ENCODE measurements at places on chromosomes 3 and 15.

GRCh38 chr3:177547711-177548350 lies 350.5 kb upstream of the TBL1XR1 start:
- no peak for DNase-seq

- DNase-seq = no peak
Observed at GRCh38 chr3:18747383-18747782, 322.2 kb upstream of the SATB1 start.

GRCh38 chr3:132047209-132047608 lies 12.4 kb upstream of the CPNE4 start:
- DNase-seq = no peak

DNA sequence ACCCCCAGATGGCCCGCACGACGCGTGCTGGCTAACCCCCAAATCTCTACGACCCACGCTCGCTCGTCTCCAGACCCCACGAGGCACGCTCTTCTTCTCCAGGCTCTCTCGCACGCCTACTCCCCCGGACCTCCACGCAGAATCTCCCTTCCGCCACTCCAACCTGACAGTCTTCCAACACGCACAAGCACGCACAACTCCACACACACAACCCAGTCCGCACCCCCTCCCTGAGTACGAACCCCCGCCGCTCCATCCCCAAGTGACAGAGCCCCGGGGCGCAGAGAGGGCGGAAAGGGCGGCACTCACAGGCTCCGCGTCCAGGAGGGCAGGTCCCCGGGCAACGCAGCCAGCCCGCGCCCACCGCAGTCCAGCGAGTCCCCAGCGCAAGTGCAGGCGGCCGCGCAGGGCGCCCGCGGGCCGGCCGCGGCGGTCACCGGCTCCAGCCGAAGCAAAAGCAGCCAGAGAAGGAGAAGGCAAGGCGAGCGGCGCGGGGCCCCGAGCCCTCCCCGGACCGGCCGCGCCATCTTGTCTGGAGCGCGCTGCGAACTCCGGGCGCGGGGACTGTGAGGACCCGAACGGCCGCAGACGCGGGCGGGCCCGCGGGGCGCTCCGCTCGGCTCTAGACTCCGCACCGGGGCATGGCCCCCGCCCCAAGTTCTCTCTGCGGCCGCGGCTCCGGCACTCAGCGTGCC lies 794 bp downstream of the LRIG1 start:
- DNase-seq = no peak

GRCh38 chr3:52272831-52273230 lies 5.6 kb downstream of the WDR82 start:
- DNase-seq = no peak

DNA sequence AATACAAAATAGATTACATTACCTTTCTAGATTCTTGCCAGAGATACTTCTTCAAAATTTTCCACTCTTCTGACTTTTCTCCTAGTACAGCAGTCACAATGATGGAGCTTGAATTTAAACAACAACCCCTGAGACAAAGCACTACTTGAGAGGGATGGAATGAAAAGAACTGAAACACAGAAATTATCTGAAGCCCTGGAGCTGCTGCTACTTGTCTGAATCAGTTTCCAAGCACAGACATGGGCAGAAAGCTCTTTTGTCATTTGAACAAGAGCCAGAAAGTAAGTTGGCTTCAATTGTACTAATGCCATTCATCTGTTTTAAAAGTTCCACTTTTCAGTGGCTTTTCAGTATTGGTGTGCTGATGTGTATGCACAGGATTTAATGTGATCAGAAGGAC lies 718.5 kb upstream of the ARPP21 start:
- DNase-seq = no peak

- DNase-seq = no peak
Observed at GRCh38 chr3:14532691-14533456, 7.3 kb downstream of the GRIP2 start.

- DNase-seq = no peak
Observed at GRCh38 chr3:144189044-144189443, 217.4 kb downstream of the DIPK2A start.

DNA sequence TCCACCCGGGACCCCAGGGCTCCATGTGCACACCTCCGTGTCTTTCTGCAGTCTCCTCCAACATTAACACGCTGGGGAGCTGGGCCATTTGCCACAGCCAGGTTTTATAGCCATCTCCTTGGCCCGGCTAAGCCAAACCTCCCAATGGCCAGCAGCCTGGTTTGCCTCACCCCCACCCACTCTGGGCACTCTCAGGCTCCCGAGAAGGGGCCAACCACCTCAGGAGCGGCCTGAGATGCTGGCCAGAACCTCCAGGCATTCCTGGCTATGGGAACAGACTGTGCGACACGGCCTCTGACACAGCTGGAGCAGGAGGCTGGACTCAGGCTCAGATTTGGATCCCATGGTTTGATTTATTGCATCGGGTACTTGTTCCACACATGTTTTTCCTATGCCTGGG lies 289.7 kb downstream of the RPLP1 start:
- DNase-seq = no peak

DNA sequence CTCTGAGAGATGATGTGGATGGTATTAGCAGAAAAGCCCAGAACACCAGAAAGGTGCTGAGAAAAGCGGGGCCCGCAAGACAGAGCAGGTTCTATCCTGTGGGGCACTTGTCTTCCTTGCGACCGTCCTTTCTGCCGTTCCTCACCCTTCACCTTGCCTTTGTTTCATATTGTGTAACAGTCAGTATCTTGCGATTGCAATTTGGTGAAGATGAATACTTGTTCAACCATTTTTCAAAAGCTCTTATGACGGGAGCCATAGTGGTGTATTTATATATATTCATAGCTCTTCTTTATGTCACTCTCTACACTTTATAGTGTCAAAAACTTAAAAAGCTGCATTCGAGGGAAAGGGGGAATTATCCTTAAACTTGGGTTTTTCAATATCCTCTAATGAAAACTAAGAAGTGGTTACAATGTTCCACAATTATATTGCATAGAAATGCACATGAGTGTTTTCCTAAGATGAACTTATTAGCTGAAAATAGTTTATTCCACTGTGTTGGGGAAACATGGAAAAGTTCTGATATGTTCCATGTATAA lies 797 bp downstream of the MAP3K13 start:
- DNase-seq = no peak

- DNase-seq = no peak
Observed at GRCh38 chr15:26702381-26702780, 70.5 kb downstream of the GABRB3 start.

DNA sequence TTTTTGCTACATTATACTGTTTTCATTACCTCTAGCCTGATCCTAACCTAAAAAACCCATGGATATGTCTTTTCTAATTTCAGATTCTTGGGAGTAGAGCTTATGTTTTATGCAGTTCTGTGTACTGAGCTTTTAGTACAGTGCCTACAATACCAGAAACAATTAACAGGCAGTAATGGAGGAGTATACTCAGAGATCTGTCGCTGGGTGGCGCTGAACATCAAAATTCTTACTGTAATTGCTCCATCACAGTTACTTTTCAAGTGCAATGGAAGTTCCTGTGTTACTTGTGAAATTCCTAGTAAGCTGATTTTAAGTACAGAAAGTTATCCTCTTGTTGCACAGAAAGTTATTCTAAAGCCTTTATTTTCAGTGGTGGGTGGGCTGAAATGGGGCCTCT lies 66.9 kb downstream of the RNF13 start:
- DNase-seq = no peak

DNA sequence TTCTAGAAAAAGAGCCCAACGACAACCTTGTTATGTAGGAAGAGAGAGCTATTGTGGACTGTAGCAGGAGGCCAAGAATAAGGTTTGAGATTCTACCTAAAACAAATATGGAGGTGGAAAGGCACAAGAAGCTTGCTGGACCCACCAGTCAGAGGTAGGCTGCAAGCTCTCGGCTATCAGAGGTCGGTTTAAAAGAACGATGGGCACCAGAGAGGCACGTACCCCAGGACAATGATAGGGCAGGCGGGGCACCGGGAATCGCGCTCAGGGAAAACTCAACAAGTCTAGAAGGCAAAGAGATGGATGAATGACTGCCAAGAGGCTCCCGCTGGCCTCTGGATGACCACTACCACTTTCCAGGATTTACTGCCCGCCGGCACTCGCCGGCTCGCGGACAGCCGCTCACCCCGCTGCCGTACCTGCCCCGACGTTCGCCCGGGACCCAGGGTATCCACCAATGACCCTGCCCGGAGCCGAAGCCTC lies 1.1 kb downstream of the HDGFL3 start:
- DNase-seq = peak; percentile 5

DNA sequence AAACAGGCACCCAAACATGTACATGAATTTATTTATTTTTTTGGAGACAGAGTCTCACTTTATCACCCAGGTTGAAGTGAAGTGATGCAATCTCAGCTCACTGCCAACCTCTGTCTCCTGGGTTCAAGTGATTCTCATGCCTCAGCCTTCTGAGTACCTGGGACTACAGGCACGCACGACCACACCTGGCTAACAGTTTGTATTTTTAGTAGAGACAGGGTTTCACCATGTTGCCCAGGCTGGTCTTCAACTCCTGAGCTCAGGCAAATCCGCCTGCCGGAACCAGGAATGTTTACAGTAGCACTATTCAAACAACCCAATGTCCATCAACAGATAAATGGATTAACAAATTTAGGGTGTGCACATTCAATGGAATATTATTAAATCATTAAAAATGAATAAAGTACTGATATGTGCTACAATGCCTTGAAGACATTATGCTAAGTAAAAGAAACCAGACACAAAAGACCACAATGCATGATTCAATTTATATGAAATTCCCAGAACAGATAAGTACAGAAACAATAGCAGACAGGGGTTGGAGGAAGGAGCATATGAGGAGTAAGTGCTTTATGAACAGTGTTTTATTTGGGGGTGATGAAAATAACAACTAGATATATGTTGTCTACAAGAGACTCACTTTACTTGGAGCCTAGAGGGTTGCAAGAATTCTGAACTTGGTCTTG lies 1.3 kb downstream of the LEO1 start:
- DNase-seq = no peak

- no peak for DNase-seq
Observed at GRCh38 chr15:54127574-54127973, 149.3 kb downstream of the UNC13C start.

GRCh38 chr15:44300572-44300971 lies 12.1 kb downstream of the GOLM2 start:
- no peak for DNase-seq

GRCh38 chr15:67366904-67367303 lies 112.3 kb downstream of the IQCH start:
- DNase-seq = no peak

- no peak for DNase-seq
Observed at GRCh38 chr3:73216310-73216709, 154.9 kb downstream of the EBLN2 start.

DNA sequence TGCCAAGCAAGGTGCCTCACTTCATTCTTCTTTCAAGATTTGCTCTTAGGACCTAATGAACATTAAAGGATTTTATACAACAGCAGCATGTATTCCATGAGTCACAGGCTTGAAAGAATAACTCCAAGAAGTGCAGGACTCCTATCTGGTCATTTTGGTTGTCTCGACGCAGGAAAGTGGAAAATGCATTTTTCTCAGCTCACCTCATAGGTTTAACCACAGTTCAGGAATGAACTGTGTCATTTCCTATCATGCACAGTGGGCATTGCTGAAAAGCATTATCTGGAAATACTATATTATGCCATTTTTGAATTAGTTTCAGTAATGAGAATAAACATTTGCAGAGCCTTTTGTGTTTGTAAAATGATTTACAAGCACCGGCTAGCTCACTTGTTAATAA lies 98.7 kb upstream of the BFSP2 start:
- DNase-seq = no peak

All from DND-41 (cell line).